Neural progenitor cell (in vitro differentiated cells): ENCODE measurements at places on chromosomes 13 and 19. TPM values are rescaled to one million over a fixed set of nuclear protein-coding genes. Genes with fewer than 3 reads are reported as not detected.

DNA sequence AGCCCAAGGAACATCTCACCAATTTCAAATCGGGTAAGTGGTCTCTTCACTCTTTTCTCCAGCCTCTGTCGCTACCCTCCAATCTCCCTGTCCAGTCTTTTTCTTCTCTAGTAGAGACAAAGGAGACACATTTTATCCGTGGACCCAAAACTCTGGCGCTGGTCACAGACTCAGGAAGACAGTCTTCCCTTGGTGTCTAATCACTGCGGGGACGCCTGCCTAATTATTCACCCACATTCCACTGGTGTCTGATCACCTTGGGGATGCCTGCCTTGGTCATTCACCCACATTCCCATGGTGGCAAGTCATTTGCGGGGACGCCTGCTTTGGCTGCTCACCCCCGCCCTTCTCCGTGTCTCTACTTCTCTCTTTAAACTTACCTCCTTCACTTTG is 13.8 kb upstream of the OR10H1 start:
- H3K27me3 ChIP-seq, result no peaks in the 10 kb centered on the region
- H3K27ac ChIP-seq, result no peak overlapping the region
- no peak for DNase-seq
- H3K4me3 ChIP-seq, result no peak overlapping the region

GRCh38 chr13:28488376-28489005 is 6.4 kb downstream of the FLT1 start:
- no peak for DNase-seq
- H3K4me1 ChIP-seq, result peaks cover 7% of the 10 kb centered on the region
- H3K27ac ChIP-seq, result no peak overlapping the region
- H3K36me3 ChIP-seq, result no peaks in the 10 kb centered on the region
- peaks cover 34% of the 10 kb centered on the region for H3K27me3 ChIP-seq

GRCh38 chr13:41822560-41822959 is 138.3 kb downstream of the VWA8 start:
- no peaks in the 10 kb centered on the region for H3K4me1 ChIP-seq
- H3K36me3 ChIP-seq, result no peaks in the 10 kb centered on the region
- no peak for DNase-seq
- H3K27me3 ChIP-seq, result no peaks in the 10 kb centered on the region

DNA sequence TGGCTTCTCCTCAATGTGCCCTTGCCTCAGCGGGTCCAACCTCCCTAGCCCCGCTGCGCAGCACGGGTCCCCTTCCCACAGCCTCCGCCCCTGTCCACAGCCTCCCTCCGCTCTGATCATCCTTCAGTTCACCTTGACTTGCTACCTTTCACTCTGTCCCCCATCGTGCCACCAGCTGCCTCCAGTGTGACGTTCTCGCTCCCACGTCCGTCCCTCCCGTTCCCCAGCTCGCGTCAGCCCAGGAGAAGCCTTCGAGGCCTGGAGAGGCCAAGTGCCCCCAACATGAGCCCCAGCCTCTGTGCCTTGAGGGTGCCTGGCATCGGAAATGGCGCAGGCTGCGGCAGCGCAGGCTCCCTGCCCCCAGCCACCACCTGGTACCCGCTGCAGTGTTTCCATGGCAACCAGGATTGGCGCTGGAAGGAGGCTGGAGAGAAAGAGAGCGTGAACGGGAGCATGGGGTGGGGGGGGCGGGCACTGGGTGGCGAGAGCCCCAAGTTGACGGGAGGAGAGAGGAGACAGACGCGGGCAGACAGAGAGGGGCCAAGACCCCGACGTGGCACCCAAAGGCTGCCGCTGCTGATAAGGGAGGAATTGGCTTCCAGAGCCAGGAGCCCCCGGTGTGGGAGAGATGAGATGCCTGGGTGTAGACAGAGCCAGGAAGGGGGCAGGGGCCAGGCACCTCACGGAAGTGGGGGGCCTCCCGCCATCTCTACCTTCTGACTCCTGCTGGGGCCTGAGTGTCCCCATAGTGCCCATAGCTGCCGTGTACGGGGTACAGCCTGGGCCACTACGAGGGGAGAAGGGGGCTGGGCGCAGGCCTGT is 844 bp upstream of the ASPDH start:
- peaks cover 12% of the 10 kb centered on the region for H3K4me1 ChIP-seq
- no peak overlapping the region for H3K27ac ChIP-seq
- DNase-seq, result peak; percentile 38

The DENND1C gene
- 0.19 TPM in 1 of 2 replicates, not detected in the other for total RNA-seq

The DCT gene
- 0.09 TPM in 1 of 2 replicates, not detected in the other for total RNA-seq

DNA sequence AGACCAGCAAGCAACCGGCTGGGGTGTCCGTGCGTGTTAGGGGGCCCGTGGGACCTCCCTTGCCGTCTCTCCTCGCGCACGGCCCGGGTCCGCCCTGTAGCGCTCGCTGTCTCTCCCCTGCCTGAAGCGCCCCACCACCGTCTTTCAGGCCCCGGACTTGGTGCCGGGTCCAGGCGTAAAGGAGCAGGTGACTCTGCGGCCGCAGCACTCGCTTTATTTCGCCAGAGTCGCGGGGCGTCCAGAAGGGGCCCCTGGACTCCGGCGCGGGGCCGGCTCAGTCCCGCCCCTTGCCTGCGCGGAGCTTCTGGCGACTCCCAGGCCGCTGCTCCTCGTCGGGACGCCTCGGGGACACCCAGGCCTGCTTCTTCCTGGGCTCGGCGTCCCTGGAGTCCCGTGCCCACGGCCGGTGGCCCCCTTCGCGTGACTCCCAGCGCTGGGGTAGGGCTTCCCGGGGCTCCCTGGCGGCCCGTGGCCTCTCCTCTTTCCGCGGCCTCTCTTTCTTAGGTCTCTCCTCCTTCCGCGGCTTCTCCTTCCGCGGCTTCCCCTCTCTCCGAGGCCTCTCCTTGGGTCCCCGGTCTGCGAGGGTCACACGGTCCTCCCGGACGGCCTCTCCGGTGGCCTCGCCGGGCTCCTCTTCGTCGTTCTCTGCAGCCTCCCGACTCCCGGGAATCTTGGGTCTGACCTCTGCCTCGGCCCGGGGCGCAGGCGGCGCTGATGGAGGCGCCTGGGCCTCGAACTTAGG is 3.1 kb downstream of the AMH start:
- H3K27ac ChIP-seq, result no peak overlapping the region
- H3K27me3 ChIP-seq, result peaks cover 20% of the 10 kb centered on the region
- no peak for DNase-seq
- peaks cover 10% of the 10 kb centered on the region for H3K4me1 ChIP-seq
- H3K4me3 ChIP-seq, result no peak overlapping the region
- no peaks in the 10 kb centered on the region for H3K36me3 ChIP-seq

DNA sequence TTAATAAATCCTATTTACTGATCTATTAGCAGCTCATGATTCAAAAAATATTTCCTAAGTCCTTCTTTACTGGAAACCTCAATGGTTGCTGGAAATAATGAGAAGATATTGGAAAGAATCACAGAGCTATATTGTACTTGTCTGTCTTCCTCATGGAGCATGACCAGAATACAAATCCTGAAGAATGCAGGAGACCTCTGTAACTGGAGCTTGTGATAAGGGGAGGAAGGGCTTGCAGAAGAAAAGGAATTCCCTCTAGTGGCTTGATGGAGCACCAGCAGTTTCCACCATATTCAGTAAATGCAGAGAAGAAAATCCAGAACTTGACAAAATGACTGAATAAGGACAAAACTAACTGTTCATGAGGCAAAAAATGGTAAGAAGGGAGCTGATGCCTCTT is 1333.1 kb downstream of the EFNB2 start:
- H3K27me3 ChIP-seq, result no peaks in the 10 kb centered on the region
- no peaks in the 10 kb centered on the region for H3K4me1 ChIP-seq
- no peaks in the 10 kb centered on the region for H3K36me3 ChIP-seq
- no peak overlapping the region for H3K4me3 ChIP-seq
- peak; percentile 56 for DNase-seq
- no peak overlapping the region for H3K27ac ChIP-seq

GRCh38 chr13:79440958-79441528 is 35.0 kb upstream of the RBM26 start:
- no peak overlapping the region for H3K27ac ChIP-seq
- DNase-seq, result no peak
- peaks cover 12% of the 10 kb centered on the region for H3K27me3 ChIP-seq
- no peak overlapping the region for H3K4me3 ChIP-seq
- H3K4me1 ChIP-seq, result no peaks in the 10 kb centered on the region

DNA sequence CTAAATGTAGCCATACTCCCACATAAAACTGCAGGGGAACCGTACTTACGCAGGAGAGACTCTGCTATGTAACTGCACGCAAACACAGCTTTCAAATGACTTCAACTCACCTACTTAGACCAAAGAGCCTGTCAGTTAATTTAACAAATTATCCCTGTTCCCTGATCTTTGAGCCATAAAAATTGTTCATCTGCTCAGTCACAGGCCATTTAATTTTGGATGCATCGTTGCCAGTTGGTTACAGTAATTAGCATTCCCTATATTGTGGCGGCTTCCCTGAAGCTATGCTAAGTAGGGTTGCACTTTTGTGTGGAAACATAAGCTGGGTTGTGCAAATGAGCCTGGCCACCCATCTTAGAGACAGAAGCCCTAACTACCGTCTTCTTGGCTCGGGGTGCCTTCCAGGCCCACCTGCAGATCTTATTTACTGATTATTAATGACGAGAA is 21.2 kb upstream of the OBI1 start:
- H3K27me3 ChIP-seq, result no peaks in the 10 kb centered on the region
- H3K4me3 ChIP-seq, result no peak overlapping the region
- H3K36me3 ChIP-seq, result no peaks in the 10 kb centered on the region
- H3K27ac ChIP-seq, result no peak overlapping the region
- peaks cover 7% of the 10 kb centered on the region for H3K4me1 ChIP-seq

The IGSF23 gene
- not detected in 2 replicates for total RNA-seq

- no peak overlapping the region for H3K27ac ChIP-seq
- no peaks in the 10 kb centered on the region for H3K36me3 ChIP-seq
- no peak for DNase-seq
- no peak overlapping the region for H3K4me3 ChIP-seq
- H3K27me3 ChIP-seq, result no peaks in the 10 kb centered on the region
- H3K4me1 ChIP-seq, result peaks cover 8% of the 10 kb centered on the region
These were observed 7.0 kb downstream of the SBNO2 start for GRCh38 chr19:1166872-1167573.

The LRP3 gene
- 7.5 and 40.0 TPM in 2 replicates for total RNA-seq

The PGLYRP1 gene
- not detected in 2 replicates for total RNA-seq

DNA sequence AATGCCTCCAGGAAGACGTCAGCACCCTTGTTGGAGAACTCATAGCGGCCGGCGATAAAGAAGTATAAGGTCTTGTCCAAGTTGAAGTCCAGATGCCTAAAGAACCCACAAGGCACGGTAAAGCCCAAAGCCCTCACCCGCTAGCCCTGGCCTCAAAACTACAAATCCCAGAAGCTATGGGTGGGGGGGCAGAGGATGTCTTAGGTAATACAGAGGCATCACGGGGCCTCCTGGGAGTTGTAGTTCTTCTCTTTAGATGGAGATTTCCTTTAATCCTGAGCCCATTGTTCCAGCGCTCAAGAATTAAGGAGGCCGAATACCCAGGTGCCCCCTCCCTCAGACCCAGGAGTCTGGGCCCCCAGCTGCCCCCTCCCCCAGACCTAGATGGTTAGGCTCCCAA is 10.8 kb downstream of the GYS1 start:
- DNase-seq, result peak; percentile 63
- no peak overlapping the region for H3K27ac ChIP-seq
- no peak overlapping the region for H3K4me3 ChIP-seq
- no peaks in the 10 kb centered on the region for H3K27me3 ChIP-seq
- no peaks in the 10 kb centered on the region for H3K4me1 ChIP-seq
- no peaks in the 10 kb centered on the region for H3K36me3 ChIP-seq

The ZNF600 gene
- total RNA-seq, result 2.7 and 3.5 TPM in 2 replicates

The ADAMTS10 gene
- total RNA-seq, result 5.8 and 7.9 TPM in 2 replicates

The COQ8B gene
- total RNA-seq, result 27.7 and 89.7 TPM in 2 replicates

GRCh38 chr13:83780227-83780626 is 102.0 kb downstream of the SLITRK1 start:
- H3K36me3 ChIP-seq, result no peaks in the 10 kb centered on the region
- peak; percentile 39 for DNase-seq
- no peaks in the 10 kb centered on the region for H3K4me1 ChIP-seq
- no peaks in the 10 kb centered on the region for H3K27me3 ChIP-seq

GRCh38 chr13:96428911-96429310 is 339.0 kb downstream of the HS6ST3 start:
- H3K27me3 ChIP-seq, result no peaks in the 10 kb centered on the region
- H3K27ac ChIP-seq, result no peak overlapping the region
- H3K4me1 ChIP-seq, result no peaks in the 10 kb centered on the region
- DNase-seq, result no peak

- H3K27me3 ChIP-seq, result peaks cover 4% of the 10 kb centered on the region
- H3K4me1 ChIP-seq, result peaks cover 8% of the 10 kb centered on the region
- no peaks in the 10 kb centered on the region for H3K36me3 ChIP-seq
- H3K27ac ChIP-seq, result no peak overlapping the region
- peak; percentile 63 for DNase-seq
- H3K4me3 ChIP-seq, result peak overlapping the region; percentile 62
These were observed 1.3 kb upstream of the CNOT3 start for GRCh38 chr19:54136086-54136863.

The ATP4A gene
- total RNA-seq, result 0.12 TPM in 1 of 2 replicates, not detected in the other

GRCh38 chr13:77040076-77040475 is 13.1 kb upstream of the FBXL3 start:
- H3K27ac ChIP-seq, result no peak overlapping the region
- no peaks in the 10 kb centered on the region for H3K4me1 ChIP-seq
- no peak overlapping the region for H3K4me3 ChIP-seq
- no peaks in the 10 kb centered on the region for H3K36me3 ChIP-seq
- DNase-seq, result no peak
- no peaks in the 10 kb centered on the region for H3K27me3 ChIP-seq
